ENCODE measurements at places on chromosomes 1 and 21. TPM values are rescaled to one million over a fixed set of nuclear protein-coding genes. Genes with fewer than 3 reads are reported as not detected.

GJA5 gene
- total RNA-seq, result 0.58 TPM

ATP5PF gene
- 139 TPM for total RNA-seq

KIAA1614 gene
- total RNA-seq, result 0.31 TPM

RIMS3 gene
- total RNA-seq, result 4.2 TPM

UQCRHL gene
- 2.1 TPM for total RNA-seq

FOXO6 gene
- total RNA-seq, result 21.1 TPM

NMNAT2 gene
- 8.2 TPM for total RNA-seq

TACSTD2 gene
- 21.2 TPM for total RNA-seq

CLCA1 gene
- total RNA-seq, result 4.9 TPM

RGS2 gene
- 37.2 TPM for total RNA-seq

IVL gene
- total RNA-seq, result 19.3 TPM

FCGR3B gene
- not detected for total RNA-seq

KIF2C gene
- 56.5 TPM for total RNA-seq

BNIPL gene
- total RNA-seq, result 27.7 TPM

MLLT11 gene
- 9.0 TPM for total RNA-seq

ACKR1 gene
- 0.17 TPM for total RNA-seq

ACOT11 gene
- total RNA-seq, result 5.2 TPM

DNA sequence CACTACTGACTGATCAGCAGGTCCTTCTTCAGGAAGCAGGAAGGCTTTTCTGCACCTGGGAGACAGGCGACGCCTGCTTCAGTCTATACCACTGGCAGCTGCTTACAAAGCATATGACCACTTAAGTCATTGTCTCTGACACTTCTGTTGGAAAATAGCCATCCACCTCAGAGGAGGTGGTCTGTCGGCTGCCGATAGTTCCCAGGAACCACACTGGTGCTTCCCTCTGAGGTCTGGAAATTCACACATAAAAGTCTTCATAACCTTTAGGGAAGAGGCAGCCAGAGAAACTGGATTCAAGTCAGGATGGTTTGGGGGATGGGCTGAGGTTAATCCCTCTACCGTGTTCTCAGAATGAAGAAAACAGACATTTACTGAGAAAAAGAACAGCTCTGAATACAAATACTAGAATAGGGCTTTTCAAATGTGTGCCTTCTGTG, 15.6 kb upstream of the SRP9 start:
- DNase-seq, result no peak

GRCh38 chr1:115557715-115558114, 84.1 kb upstream of the VANGL1 start:
- DNase-seq, result no peak

GRCh38 chr1:168520832-168521231, 23.0 kb downstream of the XCL2 start:
- no peak for DNase-seq

GRCh38 chr1:210372491-210372890, 43.8 kb downstream of the HHAT start:
- DNase-seq, result no peak

DNA sequence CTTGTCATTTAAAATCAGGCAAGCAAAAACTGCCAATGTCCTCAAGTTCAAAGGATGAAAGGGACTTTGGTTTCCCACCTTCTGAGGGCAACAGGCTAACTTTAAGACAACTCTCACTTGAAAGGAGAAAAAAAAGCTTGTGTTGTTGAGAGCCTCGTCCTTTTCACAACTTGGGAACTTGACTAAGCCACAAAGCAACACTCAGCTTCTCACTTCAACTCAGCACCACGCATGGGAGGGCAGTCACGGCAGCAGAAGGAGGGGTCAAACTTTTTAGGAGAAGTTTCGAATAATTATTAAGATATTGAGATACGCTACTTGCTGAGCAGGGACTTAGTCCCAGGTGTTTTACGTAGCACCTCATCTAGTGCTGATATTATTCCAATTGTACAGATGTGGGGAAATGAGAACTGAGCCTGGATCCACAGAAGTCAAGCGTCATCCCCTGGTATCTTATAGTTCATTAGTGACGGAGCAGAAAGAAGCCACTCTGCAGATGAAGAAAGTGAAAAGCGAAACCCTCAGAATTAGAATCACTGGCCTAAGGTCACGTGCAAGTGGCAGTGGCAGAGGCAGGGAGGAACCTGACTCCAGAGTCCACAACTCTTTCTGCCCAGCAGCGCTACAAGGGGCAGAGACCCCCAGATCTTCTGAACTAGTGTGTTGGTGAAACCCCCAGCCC, 83.6 kb downstream of the JAK1 start:
- DNase-seq, result no peak

DNA sequence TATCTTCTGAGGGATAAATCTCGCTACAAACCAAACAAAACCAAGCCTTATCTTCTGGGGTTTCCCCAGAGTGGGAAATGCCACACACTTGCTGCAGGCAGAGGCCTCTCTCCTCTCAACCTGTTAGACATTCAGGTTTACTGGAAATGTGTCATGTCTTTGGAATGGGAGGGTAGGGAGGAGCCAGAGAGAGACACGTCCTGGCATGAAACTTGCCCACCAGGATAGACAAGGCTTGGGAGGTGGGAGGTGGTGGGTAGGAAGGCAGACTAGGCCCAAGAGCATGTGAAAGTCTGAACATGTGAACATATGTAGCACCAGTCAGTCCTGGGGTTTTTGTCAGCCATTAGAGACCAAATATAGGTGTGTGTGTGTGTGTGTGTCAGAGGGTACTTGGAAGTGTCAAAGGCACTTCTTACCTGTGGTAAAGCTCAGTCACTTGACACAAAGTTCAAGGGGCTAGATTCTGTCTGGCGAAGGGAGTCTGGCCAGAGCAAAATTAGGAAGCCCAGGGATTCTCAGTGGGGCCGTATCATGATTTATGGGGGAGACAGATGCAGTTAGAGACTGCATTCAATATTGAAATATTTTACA, 32.4 kb upstream of the PIGC start:
- no peak for DNase-seq

GRCh38 chr21:38254970-38255369, 1.8 kb upstream of the KCNJ15 start:
- DNase-seq, result no peak

DNA sequence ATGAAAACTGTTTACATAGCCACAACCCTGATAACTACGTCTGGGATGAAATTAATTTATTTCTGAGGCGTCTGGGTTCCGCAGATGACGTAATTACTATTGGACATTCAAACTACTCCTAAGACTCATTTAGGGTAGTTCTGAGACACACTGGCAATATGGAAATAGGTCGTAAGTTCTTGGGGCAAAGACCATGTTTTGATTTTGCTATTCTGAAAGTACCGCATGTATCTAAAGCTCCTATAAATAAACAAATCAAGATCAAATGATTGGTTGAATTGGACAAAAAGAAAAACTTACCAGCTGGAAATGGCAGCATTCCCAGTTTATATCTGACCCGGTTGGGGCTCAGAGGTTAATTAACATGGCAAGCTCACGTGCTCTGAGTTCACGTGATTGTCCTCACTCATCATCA, 74.3 kb downstream of the DHRS3 start:
- no peak for DNase-seq

- DNase-seq, result no peak
These were observed 14.3 kb upstream of the CXADR start for GRCh38 chr21:17498586-17498985.

DNA sequence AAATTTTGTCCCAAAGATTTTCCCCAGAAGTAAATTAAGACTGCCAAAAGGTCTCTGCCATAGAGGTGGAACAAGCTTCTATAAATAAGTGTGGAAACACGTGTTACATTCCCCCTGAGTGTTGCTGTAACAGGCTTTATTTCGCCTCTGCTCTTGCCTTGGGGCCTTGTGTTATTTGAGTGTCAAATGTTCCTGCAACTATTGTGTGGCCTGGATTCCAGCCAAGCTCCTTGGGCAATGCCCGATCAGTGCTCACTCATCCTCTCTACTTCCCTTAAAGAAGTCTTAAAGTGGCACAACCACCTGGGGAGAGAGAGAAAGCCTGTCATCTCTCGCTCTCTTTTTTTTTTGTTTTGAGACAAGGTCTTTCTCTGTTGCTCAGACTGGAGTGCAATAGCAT, 156.7 kb downstream of the NR5A2 start:
- DNase-seq, result no peak

DNA sequence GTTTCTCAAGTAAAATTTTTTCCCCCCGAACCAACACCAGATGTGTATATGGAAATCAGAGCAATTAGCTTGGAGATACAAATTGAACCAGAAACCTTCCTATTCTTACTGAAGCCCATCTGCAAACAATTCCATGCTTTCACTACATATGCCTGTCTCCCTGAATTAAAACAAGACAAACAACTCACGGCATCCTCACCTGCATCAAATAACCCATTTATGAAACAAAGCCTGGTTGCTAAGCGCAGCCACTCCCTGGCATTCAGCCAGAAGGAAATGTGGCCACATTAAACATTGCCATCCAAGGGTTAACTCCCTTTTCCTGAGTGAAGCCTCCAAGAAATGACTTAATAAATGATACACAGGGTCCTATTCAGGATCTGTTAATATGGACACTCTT, 55.3 kb downstream of the APP start:
- no peak for DNase-seq

GRCh38 chr1:86704972-86705664, 742 bp downstream of the SH3GLB1 start:
- peak; percentile 79 for DNase-seq

GRCh38 chr1:59743324-59744091, 71.2 kb upstream of the HOOK1 start:
- DNase-seq, result no peak

DNA sequence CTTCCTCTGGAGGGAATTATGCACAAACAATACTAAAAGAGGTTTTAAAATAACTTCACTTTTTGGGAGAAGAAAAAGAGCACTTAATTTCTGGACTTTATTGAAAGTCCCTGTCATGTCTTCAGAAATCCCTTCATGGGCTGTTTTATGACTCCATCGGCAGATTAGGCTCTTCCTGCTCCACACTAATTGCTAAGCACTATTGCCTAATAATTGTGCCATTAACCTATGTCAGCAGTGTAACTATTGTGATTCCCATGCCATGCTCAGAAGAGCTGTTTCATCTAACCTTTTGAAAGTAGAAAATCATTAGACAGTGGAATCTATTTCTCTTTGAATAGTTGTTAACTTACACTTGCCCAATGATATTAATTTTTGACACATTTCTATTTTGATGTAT, 489.3 kb upstream of the RUNX1 start:
- no peak for DNase-seq

- no peak for DNase-seq
These were observed 789 bp downstream of the BTF3L4 start for GRCh38 chr1:52056937-52057231.

GRCh38 chr1:200181861-200182260, 154.4 kb downstream of the NR5A2 start:
- no peak for DNase-seq

GRCh38 chr1:155228096-155228427, 19.6 kb downstream of the MTX1 start:
- DNase-seq, result no peak

DNA sequence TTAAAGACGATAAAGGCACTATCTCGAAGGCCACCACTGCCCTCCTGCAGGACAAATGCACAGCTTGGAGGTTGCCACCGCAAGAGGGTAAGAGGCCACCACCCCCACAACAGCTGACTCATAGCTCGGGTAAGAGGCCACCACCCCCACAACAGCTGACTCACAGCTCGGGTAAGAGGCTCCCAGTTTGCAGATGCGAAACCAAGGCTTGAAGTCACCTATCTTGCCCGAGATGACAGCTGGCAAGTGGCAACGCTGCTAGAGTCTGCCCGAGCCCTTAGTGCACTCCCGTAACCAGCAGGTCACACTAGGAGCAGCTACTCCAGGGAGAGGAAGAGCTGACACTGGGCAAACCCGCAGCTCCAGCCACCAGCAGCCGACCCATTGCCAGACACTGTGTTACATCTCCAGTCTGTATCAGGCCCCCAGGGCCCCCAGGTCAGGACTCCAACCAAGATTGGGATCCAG, 17.1 kb upstream of the SPSB1 start:
- DNase-seq, result no peak

DNA sequence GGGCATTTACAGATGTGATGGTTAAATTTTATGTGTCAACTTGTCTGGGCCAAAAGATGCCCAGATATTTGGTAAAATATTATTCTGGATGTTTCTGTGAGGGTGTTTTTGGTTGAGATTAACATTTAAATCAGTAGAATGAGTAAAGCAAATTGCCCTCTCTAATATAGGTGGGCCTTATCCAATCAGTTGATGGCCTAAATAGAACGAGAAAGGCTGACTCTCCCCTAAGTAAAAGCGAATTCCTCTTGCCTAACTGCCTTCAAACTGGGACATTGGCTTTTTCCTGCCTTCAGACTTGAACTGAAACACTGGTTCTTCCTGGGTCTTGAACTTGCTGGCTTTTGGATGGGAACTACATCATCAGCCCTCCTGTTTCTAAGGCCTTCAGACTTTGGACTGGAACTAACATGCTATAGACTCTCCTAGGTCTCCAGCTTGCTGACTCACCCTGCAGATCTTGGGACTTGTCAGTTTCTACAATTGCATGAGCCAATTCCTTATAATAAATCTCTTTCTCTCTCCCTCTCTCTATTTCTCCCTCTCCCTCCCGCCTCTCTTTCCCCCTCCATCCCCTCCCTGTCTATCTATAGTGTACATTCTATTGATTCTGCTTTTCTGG, 10.2 kb upstream of the NAV1 start:
- DNase-seq, result no peak

DNA sequence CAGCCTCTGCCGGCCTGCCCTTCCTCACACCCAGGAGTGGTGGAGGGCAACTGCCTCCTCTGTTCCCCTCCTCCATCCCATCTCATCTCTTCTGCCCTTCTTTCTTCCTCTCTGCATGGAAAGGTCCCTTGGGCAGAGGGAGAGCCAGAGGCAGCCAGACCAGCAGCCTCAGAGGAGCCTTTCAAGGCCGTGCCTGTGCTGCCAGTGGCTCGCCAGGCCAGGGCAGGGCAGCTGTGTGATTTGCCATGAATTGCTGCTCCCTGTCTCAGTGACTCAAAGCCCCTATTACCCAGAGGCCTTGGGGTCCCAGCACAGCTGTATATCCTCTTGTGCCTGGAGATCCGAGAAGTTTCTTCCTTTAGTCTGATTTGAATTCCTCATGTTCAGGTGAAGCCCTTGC, 21.9 kb downstream of the TMCC2 start:
- DNase-seq, result no peak

GRCh38 chr1:15246960-15247614, at the start of gene FHAD1:
TSS of gene FHAD1 (plus strand) at chr1:15247223. CDS start at chr1:15251785, 4,562 bp downstream.
- DNase-seq, result peak; percentile 78

DNA sequence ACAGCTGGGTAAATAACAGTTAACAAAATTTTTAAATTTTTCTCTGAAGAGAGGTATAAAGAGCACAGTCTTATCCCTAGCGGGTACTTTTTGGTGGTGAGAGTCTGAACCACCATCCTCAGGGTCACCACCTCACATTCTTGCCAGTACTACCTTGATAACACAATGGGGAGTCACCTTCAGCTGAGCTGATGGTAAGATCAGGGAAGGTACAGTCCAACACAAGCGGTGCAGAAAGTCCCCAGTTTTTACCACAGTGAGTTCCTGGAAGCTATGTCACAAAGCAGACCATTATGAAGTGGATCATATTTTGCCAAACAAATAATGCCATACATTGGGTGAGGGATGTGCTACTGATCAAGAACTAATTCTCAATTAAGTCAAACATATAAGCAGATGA, 176.9 kb downstream of the FASLG start:
- DNase-seq, result no peak
